ENCODE measurements at places on chromosomes 4 and X.

DNA sequence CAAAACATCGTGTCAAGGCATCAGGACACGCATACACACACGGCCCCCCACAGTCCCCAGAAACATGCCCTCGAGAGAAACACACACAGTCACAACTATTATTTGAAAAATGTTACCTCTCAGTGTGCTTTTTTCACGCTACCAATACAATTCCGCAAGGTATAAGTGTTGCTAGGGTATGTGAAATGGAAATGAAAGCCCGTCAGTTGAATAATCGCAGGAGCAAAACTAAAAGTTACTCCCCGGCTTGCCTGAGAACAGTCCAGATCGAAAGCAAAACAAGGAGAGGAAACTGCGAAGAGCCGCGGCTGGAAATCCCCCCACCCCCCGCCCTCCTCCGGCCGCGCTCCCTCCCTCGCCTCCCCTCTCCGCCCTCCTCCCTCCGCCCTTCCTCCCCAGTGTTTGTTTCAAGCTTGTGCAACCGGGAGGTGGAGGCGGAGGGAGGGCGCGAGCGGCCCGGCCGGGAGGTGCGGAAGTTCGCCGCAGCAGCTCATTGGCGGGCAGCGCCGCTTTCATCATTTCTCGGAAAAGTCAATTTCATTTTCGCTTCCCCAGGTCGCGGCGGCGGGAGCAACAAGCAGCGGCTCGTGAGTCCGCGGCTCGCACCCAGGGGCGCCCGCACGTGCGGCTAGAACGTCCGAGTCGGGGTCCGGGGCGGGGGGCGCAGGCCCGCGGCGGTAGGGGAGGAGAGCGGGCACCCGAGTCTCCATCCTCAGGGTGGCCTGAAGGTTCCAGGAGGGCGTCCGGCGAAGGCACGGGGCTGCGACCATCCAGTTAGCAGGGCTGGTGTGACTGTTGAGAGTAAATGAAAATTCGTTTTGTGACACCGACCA, at the start of gene IRF2:
Gene IRF2 (minus strand): TSS at position 288 of the 833 bp plus-strand sequence. CDS start 45,486 bp downstream, outside the sequence.
- peak; percentile 93 for DNase-seq

DNA sequence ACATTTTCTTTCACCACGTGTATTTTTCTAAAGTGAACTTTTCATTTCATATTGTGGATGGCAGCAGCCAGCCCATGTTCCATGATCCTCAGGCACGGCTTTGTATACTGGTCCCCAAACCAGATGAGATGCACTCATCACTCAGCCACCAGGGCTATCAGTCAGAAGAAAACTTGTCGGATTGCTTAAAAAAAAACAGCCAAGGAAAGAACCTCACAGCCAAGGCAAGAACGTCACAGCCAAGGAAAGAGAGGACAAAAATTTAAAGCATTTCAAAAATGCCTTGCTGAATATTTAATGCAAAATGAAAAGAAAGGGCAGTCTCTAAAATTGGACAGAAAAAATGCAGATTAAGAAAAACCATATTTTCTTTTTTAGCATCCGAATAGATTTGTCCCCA, 333.3 kb downstream of the PDGFC start:
- no peak for DNase-seq

DNA sequence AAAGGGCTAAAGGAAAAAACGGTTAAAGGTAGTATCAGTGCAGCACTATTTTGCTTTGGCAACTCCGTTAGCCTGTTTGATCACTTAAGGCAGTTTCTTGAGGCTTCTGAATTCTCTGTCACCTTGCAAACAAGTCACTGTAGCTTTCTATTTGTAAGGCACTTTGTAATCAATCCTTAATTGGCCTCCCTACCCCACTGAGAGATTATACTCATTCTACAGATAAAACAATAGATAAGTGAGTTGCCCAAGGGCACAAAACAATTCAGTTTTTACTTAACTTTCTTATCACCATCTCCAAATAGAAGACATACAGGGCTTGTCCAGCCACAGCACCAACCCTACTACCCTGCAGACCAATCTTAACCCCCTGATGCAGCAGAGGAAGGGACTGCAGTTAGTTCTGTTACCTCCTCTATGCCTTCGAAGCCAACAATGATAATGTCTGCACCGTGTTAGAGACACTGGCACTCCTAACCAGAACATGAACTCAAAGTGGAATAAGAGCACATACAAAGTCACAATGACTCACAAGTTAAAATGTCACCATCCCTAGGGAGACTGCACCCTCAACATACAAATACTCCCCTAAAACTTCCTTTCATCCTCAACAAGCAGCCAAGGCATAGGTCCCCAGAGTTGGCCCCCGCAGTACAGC, 1.7 kb downstream of the TMEM185A start:
- DNase-seq, result no peak

DNA sequence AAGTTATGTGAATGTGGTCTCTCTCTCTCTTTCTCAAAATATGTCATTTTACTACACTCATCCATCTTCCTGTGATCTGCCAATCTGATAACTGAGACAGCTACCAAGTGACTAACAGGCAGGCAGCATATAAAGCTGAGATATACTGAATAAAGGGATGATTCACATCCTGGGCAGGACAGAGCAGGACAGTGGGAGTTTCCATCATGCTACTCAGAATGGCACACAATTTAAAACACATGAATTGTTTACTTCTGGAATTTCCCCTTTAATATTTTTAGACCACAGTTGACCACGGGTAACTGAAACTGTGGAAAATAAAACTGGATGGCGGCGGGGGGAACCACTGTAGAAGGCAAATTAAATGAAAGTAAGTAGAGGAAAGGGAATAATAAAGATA, 58.6 kb upstream of the DCTD start:
- peak; percentile 57 for DNase-seq

DNA sequence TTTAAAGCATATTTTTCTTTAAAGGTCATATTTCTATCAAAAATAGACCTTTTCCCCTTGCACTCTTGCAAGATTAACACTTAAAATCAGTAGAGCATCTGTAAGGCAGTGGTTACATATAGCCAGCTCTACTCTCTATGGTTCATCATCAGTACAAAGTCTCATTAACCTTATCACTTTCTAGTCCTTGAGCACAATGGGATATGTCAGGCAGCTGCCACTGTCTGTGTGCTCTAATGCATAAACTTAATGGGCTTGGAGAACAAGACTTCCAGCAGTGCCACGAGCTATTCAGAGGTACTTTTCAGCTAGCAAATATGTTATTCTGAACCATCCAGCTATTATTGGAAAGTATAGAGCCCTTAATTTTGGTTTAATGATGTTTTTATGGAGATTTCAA, 393.7 kb downstream of the GASK1B start:
- no peak for DNase-seq

DNA sequence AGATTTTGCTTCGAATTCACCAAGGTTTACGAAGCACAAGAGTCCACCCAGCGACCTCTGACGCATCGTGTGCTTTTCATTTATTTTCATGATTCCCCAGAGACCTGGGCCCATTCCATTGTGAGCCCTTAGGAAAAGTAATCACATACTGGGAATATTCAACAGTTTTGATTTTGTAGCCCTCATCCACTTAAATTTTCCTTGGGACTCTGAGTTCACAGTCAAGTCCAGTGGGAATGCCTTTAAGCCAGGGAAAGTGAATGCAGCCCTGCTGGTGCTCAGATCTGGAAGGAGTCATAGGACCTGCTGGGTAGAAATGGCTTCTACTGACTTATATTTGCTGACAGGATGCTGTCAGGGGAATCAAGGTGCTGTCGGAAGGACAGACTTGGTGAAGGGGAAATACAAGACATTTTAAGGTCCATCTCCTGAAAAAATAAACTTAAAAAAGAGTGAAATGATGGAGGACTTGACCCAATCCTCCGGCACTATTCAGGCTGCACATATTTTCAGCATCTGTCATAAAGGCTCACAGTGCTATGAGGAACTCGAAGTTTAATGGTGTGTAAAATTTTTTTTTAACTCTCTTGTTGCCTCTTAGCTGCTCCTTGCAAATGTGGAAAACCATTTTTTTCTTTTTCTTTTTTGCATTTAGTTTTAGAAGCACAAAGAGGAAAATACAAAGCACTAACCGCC, 204.9 kb downstream of the MID1 start:
- no peak for DNase-seq

- DNase-seq, result no peak
Measured at GRCh38 chr4:30396772-30397475, 323.2 kb upstream of the PCDH7 start.

DNA sequence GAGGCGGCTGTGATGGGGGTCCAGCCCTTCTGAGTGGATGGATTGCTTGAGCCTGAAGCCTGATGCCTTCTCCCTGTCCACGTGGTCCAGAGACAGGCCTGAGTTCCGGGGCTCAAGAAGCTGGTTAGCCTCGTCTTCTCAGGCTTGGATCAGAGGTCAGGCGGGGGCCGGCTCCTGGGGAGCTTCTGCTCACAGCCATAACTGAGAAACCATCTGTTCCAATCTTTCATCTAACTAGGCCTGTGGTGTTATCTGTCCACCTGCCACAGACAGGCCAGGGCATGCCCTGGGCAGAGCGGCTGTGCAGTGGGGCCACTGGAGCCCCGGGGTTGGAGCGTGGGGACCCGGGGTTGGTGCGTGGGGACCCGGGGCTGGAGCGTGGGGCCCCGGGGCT, 63.1 kb downstream of the SORCS2 start:
- no peak for DNase-seq
